ENCODE measurements at places on chromosomes 13 and 19.

GRCh38 chr13:66640231-66640630 is 589.9 kb downstream of the PCDH9 start:
- no peak for DNase-seq

DNA sequence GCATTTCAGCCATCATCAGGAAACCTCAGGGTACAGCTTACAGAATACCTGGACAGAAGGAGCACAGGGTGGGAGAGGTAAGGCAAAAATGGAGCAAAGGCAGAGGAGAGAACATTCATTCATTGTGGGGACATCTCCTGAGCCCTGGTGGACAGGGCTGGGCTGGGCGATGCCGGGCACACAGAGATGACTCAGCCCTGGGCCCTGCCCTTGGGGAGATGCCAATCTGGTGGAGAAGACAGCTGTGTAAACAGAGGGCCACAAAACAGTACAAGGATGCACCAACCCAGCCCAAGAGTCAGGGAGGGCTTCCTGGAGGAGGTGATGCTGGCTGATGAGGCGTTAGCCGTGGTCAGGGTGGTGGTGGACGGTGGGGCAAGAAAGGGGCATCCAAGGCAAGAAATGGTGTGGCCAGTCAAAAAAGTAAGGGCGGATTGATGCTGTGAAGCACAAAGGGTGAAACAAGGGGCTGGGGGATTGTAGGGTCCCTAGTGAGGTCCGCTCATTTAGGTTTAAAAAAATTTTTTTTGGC is 3.6 kb upstream of the HAS1 start:
- no peak for DNase-seq

- DNase-seq, result no peak
Measured at GRCh38 chr19:4234862-4235201, 5.5 kb downstream of the EBI3 start.

GRCh38 chr13:73608711-73609485 is 525.3 kb downstream of the KLF12 start:
- no peak for DNase-seq

GRCh38 chr13:101565317-101565716 is 112.8 kb downstream of the ITGBL1 start:
- DNase-seq, result no peak

GRCh38 chr13:66745307-66745706 is 484.8 kb downstream of the PCDH9 start:
- no peak for DNase-seq
